ENCODE measurements at places on chromosomes 1 and 21.

- no peaks in the 10 kb centered on the region for H3K36me3 ChIP-seq
- H3K4me3 ChIP-seq = no peak overlapping the region
- no peak overlapping the region for H3K27ac ChIP-seq
- no peaks in the 10 kb centered on the region for H3K27me3 ChIP-seq
Measured at GRCh38 chr1:55057270-55057955, 18.1 kb downstream of the PCSK9 start.

DNA sequence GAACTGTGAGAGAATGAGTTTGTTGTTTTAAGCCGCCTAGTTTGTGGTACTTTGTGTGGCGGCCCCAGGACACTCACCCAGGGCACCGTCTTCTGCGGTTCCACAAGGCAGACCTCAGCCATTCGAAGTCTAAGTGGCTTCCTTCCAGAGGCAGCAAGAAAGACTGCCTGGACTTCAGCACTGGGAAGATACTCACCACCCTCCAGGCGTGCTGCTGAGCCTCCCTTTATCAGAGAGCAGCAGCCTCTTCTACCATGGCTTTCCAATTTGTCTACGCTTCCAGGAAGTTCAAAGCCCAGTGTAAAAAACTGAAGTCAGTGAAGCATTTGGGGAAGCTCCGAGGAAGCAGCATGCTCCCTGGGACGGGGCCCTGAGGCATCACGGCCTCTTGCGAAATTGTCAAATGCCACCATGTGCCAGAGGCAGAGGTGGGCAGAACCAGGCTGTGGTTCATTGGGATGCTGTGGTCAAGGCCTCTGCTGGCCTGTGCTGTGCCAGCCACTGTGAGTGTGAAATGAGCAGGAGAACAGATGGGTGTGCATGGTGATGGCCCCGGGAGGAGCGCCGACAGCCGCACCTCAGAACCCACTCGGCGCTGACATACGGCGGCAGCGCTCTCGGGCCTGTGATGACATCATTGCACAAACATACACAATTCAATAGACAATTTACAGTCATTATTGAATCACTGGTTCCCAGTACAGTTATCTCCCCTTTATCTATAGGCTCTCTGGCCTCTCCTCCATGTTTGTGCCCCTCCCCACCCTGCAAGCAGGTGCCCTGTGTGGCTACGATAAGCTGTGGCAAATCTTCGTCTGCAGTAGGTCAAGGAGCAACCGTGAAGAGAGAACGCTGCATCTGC, 110.4 kb downstream of the PDE9A start:
- H3K4me1 ChIP-seq = peaks cover 6% of the 10 kb centered on the region
- no peak overlapping the region for H3K27ac ChIP-seq
- no peak for DNase-seq
- H3K27me3 ChIP-seq = no peaks in the 10 kb centered on the region
- H3K4me3 ChIP-seq = no peak overlapping the region

DNA sequence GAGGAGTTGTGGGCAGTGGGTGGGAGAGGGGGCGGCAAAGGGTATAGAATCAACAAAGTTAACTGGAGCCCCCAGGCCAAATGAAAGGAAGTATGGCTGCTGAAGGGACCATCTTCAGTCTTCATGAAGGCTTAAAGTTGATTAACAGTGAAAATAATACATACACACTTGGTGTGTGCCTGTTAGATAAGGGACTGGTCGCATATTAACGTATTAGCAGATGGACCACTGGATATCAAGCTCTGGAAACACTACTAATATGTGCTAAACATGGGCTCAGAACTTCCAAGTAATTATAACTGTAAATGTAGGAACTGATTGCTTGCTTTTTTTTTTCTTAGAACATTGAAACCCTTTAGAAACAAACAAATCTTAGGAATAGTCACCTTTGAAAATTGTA, 224.7 kb upstream of the KIAA0040 start:
- H3K27me3 ChIP-seq = peaks cover 3% of the 10 kb centered on the region
- no peak for DNase-seq
- H3K27ac ChIP-seq = no peak overlapping the region
- H3K4me3 ChIP-seq = no peak overlapping the region
- H3K36me3 ChIP-seq = no peaks in the 10 kb centered on the region
- H3K4me1 ChIP-seq = no peaks in the 10 kb centered on the region

DNA sequence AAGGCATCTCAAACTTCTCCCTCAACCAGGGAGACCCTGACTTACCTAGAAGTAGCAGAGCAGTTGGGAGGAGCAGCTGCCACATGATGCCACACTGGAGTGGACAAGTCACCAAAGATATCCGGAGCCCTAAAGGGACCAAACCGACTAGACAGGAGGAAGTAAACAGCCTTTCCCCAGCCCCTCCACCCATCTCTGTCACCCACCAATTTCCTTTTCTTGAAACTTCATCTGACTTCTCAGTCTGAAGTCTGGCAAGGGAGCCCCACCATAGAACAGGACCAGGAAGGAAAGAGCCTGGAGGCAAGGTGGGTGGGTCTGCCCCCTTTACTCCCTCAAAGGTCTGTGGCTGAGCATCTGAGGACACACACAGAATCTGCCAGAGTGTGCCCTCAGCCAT, at the start of gene FCGR3A:
Gene FCGR3A (minus strand): TSS at position 167 of the 400 bp plus-strand sequence. CDS start 82 bp downstream, at position 85.
- H3K4me1 ChIP-seq = peaks cover 27% of the 10 kb centered on the region
- no peak within 1 kb of the TSS for H3K4me3 ChIP-seq
- peaks cover 8% of the 10 kb centered on the region for H3K36me3 ChIP-seq
- H3K27ac ChIP-seq = no peak within 1 kb of the TSS
- DNase-seq = no peak
- no peaks in the 10 kb centered on the region for H3K27me3 ChIP-seq

- peaks cover 9% of the 10 kb centered on the region for H3K27me3 ChIP-seq
- peaks cover 9% of the 10 kb centered on the region for H3K4me1 ChIP-seq
- no peak overlapping the region for H3K27ac ChIP-seq
- no peaks in the 10 kb centered on the region for H3K36me3 ChIP-seq
- DNase-seq = no peak
Measured at GRCh38 chr1:200471739-200472138, 61.9 kb upstream of the ZNF281 start.

- peaks cover 6% of the 10 kb centered on the region for H3K4me1 ChIP-seq
- no peak overlapping the region for H3K27ac ChIP-seq
- DNase-seq = no peak
- H3K27me3 ChIP-seq = peaks cover 71% of the 10 kb centered on the region
- no peak overlapping the region for H3K4me3 ChIP-seq
Measured at GRCh38 chr1:210250998-210251679, 18.5 kb downstream of the SERTAD4 start.
